Stromal cell of bone marrow (primary cell): ENCODE measurements at places on chromosomes 4 and X.

- DNase-seq, result no peak
These were observed 8.1 kb downstream of the SLC34A2 start for GRCh38 chr4:25663781-25664180.

DNA sequence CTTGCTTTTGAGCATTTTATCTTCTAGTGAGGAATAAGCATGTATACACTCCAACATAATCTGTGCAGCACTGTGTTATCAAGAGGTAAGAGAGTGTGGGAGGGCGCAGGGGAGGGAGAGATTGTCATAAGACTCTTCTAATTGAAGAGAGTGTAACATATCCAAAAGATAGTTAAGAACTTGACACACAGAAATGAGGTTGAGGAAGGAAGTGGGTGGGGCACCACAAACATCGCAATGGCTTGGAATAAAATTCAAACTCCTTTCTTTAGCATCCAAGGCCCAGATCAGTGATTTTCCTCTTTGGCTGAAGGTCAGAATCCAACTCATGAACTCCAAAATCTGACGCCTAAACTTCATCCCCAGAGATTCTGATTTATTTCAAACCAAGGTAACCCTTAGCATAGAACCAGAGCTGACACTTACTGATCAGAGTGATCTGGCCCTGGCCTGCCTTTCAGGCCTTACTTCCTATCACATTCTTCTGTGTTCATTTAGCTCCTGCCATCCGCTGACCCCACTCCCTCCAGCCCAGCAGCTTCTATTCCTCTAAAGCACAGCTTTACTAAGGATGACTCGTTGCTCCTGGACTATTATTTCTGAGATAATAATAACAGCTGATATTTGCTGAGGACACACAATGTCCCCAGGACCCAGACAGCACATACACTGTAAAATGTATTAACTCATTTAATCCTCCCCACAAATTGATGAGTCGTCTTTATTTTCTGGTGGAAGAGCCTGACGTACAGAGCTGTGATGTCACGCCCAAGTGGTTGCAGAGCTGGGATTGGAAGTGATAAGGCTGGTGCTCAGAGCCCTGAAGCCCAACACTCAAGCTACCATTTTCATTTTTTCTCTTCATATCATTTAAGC is 10.6 kb upstream of the CTSO start:
- peak; percentile 32 for DNase-seq

GRCh38 chrX:72714478-72714916 is 391 bp upstream of the PHKA1 start:
- DNase-seq, result peak; percentile 62

DNA sequence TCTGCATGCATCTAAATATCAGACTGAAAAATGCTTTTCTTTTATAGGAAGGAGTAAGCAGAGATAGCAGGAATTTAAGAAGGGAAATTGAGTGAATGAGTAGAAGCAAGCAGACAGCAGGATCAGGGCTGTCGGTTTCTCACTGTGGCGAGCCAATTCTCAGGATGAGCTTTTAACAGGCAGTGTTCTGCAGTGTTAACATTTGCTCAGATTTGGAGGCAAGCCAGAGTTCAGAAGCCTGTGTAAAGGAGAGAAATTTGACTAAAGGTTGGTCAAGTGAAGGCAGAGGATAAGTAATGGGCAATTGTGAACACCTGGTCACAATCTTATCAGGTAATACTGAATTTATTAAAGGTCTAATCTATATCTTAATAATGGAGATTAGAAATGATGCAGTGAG is 133.3 kb upstream of the MAGEB16 start:
- DNase-seq, result no peak

- DNase-seq, result no peak
These were observed 48.3 kb upstream of the MND1 start for GRCh38 chr4:153296040-153296823.

DNA sequence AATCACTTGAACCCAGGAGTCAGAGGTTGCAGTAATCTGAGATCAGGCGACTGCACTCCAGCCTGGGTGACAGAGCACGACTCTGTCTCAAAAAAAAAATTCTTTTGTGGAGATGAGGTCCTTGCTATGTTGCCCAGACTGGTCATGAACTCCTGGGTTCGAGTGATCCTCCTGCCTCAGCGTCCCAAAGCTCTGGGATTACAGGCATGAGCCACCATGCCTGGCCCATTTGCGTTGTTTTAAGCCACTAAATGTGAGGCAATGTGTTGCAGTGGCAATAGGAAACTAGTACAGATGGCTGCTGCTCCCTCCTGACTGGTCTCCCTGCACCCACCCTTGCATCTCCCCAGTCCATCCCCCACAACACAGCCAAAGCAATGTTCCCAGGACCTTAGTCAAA is 40.0 kb upstream of the APLN start:
- no peak for DNase-seq

DNA sequence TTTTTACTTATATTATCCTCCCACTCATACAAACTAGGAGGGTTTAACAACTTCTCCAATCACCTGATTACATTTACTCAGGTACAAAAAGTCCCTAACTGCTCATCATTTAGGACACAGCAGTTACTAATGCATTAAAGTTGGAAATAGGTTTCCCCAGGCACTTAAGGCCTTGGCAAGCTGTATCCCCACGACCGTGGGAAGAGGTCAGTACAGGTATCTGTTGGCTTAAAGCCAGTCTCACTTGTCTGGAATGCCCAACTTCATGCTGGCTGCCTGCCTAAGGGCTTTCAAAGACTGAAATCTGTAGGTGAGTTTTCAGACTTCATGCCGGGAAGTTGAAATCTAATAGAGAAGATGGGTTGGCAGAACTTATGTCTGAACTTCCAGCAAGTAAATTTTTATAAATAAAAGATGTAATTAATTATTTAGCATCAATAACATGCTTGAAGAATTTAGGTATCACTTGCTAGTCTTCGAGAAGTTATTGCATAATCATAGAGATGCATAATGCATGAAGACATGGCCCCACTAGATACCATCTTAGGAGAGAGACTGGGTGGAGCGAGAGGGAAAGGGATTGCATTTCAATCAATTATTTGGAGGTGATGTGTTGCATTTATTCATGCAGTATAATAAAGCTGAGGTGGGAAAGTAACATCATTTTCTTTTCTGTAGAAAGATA is 54.2 kb downstream of the SCD5 start:
- no peak for DNase-seq

DNA sequence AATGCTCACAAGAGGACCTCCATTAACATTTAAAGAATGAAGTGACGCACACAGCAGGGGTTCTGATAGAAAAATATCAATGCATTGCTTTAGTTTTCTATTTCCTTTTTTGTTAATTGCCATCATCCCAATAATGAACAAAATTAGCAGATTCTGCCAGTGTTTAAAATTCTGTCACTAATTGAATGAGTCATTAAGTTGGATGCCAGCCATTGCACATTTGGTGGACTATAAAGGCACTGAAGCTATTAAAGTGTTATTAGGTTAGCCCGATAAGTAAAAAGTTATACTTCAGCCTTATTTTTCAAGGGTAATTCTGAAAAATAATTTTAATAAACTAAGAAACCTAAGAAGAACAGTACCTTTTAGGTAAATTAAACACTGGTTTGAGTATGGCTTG is 53.1 kb downstream of the MAP3K15 start:
- no peak for DNase-seq

- DNase-seq, result no peak
These were observed 101.5 kb downstream of the AKAP4 start for GRCh38 chrX:50099331-50099730.

DNA sequence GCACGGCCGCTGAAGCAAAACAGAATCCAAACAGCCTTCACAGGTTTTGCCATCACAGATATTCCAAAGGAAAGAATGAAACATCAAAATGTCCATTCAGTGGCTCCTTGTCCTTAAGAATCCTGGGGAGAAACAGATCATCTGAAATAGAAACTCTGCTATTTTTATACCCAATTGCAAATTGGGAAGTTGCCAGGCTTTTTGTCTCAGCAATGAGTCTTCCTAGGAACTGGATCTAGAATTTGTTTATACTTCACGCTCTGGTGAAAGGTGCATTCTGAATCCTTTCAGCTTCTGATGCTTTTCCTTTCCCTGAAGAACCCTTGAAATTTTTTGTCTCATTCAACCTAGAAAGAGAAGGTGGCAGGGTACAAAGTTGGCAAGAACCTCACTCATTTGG is 218.9 kb downstream of the FBXW7 start:
- peak; percentile 57 for DNase-seq

- no peak for DNase-seq
These were observed 12.2 kb upstream of the TNIP3 start for GRCh38 chr4:121176082-121176934.

DNA sequence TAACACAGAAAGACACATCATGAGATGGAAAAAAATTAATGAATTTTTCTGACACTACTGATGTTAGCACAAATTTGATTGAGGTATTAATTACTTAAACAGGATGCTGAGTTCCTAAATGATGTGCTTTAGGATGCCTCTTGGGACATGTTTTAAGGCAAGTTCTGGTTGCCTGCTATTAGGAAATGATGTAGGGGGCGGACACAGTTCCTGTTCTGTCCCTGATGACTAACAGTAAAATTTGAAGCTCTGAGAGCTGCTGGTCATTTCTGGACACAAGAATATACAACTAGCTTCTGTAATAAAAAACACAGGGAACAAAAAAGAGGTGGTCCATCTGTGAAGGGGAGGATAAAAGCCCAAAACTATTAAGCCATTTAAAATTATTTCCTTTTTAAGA is 163.2 kb upstream of the ETNPPL start:
- DNase-seq, result peak; percentile 20

DNA sequence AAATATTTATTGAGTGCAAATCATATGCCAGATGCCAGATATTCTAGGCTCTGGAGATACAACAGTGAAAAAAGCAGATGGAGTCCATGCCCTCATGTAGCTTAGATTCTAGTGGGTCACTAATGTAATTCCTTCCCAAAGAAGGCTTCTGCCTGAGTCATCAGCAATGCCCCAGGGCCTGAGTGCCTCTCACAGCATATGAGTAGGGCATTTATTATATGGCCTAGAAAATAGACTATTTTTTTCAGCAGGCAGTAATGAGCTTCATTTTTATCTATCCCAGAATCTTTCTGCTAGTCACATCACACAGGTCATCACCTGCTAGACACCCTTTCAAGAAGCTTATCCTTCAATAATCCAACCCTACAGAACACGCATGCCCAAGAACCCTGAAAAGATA is 22.3 kb downstream of the TMEM31 start:
- no peak for DNase-seq

DNA sequence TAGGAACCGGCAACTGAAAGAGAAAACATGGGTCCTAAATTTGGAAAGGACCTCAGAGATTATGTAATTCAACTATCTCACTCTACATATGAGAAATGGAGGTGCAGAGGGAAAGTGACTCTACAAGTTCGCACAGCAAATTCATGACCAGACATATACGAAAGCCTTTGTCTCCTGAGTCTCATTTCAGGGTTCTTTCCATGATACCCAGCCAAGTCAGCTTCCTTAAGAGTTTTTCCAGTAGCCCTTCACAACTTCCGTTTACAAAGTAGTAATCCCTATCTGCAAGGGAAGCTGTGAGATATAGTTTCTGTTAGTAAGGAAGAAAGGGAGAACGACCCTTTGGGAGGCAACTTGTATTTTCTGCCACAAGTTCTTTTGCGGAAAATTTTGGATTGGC is 110.6 kb downstream of the TEX13A start:
- no peak for DNase-seq

DNA sequence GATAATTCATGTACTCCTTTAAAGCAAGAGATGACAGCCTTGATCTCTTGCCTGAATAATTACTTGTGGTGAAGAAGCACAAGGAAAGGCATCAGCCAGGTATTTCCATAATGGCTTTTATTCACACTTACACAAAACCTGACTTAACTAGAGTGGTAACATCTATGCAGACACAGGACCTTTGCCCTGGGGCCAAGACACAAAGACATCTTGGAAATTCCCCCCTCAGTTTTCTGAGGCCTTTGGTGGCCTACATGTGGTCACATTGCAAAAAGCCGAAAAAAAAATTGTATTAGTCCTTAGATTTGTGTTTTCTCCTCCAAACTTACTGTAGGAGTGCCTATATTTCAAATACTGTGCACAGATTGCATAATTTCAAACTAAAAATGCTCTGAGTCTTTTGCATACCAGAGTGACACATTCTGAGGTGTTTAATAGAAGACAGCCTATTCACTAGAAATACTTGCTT is 172.4 kb downstream of the PDGFC start:
- no peak for DNase-seq

DNA sequence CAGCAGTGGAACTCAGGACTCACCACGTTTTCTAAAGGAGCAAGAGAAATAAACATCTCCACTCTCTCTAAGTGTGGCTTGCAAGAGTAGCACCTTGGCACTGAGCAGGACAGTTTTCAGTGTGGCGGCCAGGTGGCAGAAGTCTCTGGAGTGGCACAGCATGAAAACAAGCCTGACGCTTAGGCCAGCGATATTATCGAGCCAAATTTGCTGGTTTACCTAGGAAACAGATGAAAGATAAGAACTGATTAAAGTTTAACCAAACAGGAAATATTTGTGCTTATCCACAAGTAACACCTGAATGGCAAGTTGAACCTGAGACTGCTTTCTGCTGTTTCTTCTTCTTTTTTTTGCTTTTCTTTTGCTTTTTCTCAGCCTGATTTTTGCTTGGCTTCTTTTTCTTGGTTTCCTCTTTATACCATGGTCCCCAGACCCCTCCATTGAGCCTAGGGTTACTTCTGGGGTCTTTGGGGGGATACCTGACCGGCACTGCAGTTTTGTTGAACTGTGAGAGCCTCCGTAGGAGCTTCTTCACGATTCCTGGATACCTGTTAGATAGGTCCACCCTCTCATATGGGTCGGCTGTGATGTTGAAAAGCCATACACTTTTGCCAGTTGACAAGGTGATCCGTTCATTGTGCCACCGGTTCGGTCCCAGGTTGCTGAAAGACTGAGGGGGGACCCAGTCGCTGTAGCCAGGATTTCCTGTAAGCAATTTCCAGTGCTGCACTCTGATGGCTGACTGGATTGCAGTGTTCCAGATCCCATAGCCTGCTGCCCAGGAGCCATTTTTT is 77.3 kb downstream of the ARSJ start:
- no peak for DNase-seq

GRCh38 chrX:131841496-131842437 is 181.3 kb upstream of the STK26 start:
- DNase-seq, result peak; percentile 14

GRCh38 chrX:53089224-53089842 is 4.6 kb upstream of the KANTR start:
- peak; percentile 50 for DNase-seq

DNA sequence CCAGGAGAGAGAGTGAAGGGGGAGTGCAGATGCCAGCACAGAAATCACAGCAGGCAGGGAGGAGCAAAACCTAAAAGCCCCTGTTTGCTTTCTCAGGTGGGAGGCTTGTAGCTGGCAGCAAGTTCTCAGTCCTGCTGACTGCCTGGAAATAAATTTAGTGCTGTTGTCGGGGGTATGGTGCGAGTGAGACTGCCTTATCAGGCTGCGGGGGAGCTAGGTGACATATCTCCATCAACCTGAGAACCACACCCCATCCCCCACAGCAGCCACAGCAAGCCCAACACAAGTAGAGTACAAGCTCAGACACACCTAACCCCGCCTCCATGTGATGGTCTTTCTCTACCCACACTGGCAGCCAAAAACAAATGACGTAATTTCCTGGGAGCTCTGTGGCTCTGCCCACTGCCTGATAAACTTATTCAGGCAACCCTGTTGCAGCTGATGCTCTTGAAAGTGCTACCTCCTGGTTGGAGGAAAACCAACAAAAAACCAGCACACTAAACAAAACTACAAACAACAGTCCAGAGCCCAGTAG is 953.4 kb upstream of the NDST4 start:
- DNase-seq, result no peak

GRCh38 chrX:51894697-51895336 is 1.4 kb downstream of the MAGED1 start:
- no peak for DNase-seq

GRCh38 chrX:155995321-155995875 is 2.1 kb upstream of the IL9R start:
- DNase-seq, result no peak

- no peak for DNase-seq
These were observed 85.1 kb downstream of the CT47B1 start for GRCh38 chrX:120790552-120790951.
